ENCODE measurements at places on chromosomes 4 and X.
A peak's percentile ranks its signal among the peaks of the same experiment; 100 is the strongest.

GRCh38 chr4:90799895-90800294 lies 672.7 kb downstream of the CCSER1 start:
- DNase-seq = no peak

DNA sequence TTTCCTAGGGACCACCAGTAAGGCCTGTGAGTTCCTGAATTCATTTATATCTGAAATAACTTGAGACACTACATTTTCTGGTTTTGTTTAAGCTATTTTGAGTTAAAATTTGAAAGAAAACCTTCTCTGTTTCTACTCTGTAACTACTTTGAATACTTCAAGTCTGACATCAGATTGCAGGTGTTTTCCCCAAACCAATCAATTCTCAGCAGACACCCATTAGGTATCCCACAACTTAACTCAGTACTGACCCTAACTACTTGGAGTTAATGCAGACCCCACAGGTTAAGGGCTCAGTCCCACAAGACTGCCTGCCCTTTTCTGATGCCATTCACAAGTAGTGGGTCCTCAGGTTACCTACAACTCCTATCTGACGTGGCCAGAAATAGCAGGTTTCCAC lies 1100.0 kb upstream of the SLIT2 start:
- no peak for DNase-seq

GRCh38 chr4:100938698-100939097 lies 408.6 kb downstream of the PPP3CA start:
- no peak for DNase-seq

DNA sequence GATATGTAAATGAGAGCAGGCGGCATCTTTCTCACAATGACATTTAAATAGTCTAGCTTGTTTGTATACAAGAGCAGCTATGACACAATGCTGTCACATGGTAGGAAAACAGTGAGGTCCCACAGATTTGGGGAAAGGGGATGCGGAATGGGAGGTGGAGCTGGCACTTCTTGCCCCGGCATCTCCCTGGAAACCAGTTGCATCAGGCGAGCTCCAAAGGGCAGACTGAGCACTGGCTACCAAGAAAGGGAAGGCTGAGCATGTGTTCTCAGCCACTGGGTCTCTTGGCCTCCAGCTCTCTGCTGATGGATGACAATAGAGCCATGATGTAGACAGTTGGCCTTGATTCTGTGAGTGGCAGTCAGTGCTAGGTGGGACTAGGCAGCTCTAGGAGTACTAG lies 109.0 kb downstream of the UCHL1 start:
- DNase-seq = no peak

- no peak for DNase-seq
Measured at GRCh38 chrX:129797251-129797906, 17.6 kb downstream of the SASH3 start.

DNA sequence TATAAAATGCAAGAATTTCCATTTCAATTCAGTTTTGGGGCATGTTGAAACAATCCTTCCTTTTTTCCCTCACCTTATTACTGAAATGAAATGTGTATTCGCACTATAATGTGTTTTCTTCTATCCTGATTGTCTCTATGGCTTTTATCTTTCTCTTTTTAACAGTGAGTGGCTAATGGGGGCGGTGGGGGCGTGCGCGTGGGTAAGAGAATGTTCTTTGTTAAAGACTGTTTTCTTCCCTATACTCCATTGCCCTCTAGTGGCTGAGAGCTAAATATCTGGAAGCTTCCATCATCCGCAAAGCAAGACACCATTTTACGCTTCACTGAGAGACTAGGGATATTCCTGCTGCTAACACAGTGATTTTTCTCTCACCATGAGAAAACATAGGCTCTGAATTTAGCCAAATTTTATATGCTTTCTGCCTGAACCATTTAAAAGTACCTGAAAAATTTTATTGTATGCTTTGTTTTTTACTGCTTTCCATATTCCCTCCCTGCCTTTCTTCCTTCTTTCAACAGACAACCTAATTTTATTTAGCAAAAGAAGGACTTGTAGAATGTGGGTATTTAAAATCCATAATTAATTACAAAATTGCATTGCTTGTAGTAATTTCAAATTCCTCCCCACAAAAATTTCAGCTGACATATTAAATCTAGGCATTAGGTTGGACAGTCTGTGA lies 194.0 kb downstream of the GASK1B start:
- peak; percentile 39 for DNase-seq

GRCh38 chr4:26746802-26747213 lies 113.8 kb upstream of the STIM2 start:
- no peak for DNase-seq

DNA sequence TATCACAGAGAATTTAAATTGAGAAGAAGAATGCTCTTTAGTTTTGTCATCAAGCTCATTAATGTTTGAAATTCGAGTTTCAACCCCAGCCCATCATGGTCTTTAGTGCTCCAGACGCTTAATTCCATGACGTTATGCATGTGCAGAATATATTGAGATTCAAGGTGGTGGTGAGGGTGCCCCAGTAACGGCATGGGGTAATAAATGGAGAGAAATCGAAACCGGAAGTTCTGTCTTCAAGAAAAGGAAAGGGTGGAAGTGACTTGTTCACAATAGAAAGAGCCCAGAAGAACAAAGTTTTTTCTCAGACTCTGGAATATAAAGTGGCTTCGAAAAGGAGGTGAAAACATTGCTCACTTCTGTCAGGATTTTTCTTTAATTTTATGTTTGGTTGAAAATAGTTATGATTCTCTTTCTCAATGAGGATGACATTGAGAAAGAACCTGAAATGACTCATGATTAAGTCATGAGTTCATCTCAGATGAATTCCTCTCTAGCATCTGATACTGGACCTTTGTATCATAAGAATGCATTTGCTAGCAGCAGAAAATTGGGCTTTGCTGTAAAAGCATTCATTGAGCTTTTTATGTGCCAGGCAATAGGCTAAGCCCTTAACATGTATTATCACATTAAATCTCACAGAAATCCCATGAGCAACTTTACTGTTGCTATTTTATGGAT lies 779 bp upstream of the DDX60L start:
- peak; percentile 87 for DNase-seq

DNA sequence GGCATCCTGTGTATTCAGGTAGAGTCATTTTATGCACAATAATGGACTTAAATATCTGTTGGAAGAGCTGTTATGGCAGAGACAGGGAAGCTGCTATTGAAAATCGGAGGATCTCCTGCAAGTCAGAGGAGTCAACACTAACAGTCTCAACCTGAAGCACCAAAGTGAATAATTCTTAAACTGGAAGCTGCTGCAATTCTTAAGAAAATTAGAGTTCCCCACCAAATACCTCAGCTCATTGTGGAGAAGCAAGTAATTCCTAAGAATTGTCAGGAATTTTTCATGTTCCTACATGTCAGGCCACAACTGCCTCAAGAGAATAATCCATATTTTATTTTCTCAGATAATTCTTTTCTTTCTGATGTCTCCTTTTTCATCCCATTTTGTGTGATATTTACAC lies 892.6 kb upstream of the LCORL start:
- no peak for DNase-seq

DNA sequence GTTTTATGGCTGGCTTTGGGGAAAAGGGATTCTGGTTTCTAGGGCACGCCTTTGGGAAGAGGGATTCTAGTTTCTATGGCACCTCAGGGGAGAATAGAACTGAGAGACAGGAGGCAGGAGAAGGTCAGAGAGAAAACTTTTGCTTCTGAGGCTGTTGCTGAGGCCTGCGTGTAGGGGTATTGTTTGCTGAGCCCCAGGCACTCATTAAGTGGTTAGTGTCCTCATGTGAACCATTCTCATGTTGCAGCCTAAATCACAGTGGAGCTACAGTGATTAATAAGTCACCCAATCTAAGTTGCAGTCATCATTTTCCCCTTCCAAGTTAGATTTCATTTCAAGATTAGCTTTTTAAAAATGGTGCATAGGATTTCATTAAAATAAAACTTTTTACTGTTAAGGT lies 29.0 kb downstream of the VCX3A start:
- DNase-seq = no peak

DNA sequence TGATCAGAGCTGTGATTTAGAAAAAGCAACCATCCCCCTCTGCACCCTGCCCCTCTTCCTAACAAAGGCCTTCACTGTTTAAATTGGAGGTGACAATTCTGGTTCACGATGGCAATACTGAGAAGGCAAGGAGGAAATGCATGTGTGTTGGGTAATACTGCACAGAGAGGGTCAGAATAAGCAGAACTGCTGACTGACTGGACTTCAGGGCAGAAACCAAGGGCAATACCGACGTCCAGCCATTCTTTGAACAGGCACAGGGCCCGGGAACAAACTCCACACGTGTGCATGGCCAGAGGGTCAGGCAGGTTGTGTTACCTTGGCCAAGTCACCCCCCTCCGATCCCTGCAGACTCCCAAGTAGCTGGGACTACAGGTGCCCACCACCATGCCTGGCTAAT lies 6.0 kb downstream of the ACSL1 start:
- no peak for DNase-seq

GRCh38 chr4:153530284-153530999 lies 64.3 kb downstream of the TMEM131L start:
- DNase-seq = no peak
